Sciatic nerve (tissue), 2 donors: ENCODE measurements at places on chromosomes 5 and 9.
A peak's percentile ranks its signal among the peaks of the same experiment; 100 is the strongest.

DNA sequence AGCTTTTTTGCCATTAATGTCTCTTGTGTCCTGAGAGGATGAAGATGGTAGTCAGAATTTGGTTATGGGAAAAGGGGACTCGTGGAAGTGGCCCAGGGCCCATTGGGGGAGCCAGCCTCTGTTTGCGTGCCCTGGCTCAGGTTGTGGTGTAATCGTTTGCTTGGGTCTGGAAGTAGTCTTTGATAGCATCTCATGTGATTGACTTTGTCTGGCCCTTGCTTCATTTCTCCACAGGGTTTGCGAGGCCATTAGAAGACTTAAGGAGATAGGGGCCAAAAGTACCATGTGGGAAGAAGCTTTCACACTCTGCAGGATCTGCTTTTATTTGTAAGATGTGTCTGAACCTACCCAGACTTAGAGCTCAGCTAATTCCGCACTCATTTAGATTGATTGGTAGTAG is 114.5 kb downstream of the FGF1 start:
- DNase-seq = no peak

GRCh38 chr9:87422999-87423398 is 74.7 kb upstream of the DAPK1 start:
- DNase-seq = no peak

DNA sequence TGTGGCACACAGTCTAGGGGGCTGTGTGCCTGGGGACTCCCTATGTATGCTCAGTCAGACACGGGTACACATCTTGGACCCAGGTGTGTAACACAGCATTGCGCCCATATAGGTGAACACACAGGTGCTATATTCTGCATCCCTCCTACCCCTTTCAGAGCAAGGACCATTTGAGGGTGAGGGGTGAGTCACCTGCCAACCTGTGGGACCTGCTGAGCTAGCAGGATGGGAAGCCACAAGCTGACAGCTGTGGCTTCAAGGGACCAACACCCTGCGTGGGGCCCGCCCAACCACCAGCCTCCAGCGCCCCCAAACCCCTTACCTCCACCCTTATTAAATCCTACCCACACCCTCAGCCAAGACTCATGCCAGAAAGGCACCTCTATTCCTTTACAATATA is 14.6 kb upstream of the AQP7 start:
- DNase-seq = no peak

- no peak for DNase-seq
These were observed 59.8 kb downstream of the CPLANE1 start for GRCh38 chr5:37189355-37189754.

DNA sequence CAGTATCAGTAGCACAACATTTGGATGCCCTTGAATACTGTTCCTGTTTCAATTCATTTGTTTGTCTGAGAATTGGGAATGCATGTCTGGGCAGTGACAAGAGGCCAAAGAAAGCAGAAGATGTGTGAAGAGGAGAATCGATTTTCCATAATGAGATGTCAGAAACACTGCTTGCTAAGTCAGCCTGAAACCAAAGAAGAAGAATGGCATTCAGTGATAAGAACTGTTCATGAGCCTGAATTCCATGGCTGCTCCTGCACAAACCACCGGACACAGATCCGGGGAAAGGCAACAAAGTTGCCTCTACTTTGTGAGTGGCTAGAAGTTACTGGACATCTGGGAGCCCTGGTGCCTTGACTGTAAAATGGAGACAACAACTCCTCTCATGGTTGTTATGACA is 207.2 kb upstream of the RASEF start:
- DNase-seq = no peak

GRCh38 chr5:82320966-82321365 is 42.8 kb upstream of the RPS23 start:
- no peak for DNase-seq

DNA sequence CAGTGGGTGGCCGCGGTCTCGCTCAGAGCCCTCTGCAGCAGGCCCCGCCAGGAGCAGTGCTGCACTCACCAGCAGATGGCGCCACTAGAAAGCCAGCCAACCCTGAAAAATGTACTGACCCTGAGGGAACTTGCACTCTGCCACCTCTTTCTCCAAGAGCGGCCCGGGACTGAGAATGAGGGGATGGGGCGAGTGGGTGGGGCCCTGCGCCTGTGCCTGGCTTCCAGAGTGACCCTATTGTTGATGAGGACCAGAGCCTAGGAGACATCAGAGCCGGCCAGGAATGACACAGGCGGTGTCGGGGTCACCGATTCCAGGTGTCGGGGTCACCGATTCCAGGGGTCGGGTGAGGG is 2.9 kb upstream of the IL17B start:
- peak; percentile 91 for DNase-seq

DNA sequence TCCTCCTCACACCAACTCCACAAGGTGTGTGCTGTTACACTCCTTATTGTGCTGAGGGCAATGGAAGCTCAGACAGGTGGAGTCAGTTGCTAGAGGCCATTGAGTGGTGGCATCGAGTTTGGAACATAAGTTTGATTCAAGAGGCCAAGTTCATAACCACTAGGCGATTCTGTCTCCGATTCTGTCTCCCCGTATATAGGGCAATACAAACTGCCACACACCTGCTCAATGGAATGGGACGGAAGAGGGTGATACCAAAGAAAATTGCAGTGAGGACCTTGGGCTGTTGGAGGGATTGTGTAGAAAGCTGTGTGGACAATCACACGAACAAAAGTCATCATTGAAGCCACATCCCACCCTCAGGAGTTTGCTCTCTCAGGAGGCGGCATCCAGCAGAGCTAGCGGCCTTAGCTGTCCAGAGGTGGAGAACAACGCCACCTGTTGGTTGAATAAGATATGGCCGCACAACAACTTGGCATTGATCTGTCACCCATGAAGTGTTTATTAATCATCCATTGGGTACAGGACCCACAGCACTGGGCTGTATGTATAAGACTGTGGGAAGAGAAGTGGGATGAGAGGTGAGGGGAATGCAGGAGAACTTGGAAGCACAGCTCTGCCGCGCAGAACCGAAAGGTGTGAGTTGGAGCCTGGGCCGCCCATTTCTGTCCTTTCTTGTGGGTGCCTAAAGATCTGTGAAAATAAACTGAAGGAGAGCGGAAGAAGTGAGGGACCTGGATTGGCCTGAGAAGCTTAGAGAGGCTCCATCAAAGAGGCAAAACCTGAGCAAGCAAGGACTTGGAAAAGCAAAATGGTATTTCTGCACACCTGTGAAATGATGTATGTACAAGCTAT is 16.1 kb upstream of the NEUROG1 start:
- DNase-seq = peak; percentile 79

DNA sequence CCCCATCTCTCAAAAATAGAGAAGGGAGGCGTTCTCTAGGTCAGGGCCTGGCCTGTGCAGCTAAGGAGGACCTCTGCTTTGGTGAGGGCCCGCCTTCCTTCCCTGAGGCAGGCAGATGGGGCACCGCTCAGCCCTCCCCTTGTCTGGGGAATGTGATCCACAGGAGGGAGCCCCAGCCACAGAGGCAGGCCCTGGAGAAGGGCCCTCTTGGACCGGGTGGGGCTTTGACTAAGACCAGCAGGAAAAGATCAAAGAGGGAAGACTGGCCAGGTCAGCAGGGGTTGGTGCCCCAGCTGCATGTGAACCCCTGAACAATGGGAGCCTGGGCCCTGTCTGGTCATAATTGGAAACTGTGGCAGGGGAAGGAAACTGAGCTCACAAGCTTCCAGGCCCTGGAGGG is 21.9 kb downstream of the PTPA start:
- DNase-seq = peak; percentile 57

GRCh38 chr5:66875315-66875714 is 279.1 kb downstream of the MAST4 start:
- DNase-seq = no peak

DNA sequence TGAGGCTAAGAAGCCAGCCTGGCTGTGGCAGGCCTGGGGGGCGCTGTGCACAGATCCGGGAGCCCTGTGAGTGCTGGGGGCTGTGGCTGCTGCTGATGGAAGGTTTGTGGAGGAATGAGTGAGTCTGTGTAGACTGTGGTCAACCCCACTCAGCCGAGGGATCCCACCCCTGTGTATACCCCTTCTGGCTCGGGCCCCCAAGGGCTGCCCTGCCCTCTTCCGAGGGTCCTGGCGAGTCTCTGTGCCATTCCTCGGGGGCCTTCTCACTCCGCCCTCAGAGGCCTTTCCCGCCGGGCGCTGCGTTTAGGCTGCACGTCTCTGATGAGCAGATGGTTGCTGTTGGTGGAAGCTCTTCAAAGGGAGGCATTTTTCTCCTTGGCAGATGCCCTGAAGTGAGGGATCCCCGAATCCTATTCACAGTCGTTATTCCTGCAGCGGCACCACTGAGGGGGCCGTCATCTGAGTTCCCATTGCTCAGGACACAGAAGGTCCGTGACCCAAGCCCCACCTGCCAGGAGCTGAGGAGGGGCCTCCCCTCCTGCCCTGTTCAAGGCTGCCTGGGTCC is 94.1 kb downstream of the RXRA start:
- DNase-seq = no peak

DNA sequence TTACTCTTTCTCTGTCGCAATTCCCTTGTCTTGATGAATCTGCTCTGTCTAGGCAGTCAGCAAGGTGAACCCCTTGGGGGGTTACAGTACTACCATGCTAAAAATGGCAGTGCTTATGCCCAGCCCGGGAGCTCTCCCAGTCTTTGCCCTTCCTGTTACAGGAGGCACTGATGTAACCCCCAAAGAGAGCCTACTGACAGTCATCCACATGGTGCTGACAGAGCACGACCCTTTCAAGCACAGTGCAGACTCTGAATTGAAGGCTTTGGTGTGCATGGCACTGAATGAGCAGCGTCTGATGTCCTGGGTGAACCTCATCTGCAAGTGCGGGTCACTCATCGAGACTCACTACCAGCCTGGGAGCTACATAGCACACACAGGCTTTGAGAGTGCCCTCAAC is 34.5 kb upstream of the SLC36A2 start:
- DNase-seq = no peak

DNA sequence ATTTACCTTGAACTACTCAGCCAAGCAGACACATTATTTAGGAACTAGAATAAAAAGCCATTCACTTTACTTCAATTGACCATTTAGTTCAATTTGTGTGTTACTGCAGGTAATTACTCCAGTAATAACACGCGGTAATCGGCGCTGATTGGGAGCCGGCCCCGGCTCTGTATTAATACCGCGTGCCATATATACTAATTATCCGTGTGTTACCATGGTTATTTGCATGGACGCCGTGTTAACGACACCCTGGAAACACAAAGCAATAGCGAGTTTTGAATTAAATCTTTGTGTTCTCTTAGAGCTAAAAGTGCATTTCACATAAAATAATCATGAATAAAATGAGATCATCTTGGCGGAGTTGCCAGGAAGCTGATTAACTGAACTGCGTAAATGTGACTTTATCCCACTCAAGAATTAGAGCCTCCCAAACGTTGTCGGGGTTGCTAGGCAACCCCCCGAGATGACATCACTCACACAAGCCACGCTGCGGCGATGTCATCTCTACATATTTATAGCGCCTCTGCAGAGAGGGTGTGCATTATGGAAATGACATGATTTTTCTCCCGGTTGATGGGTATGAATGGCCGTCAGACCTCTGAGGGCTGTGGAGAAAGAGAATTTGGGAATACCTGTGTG is 41.4 kb upstream of the RNU6ATAC start:
- DNase-seq = peak; percentile 84

GRCh38 chr9:93035106-93035660 is 23.3 kb upstream of the SUSD3 start:
- DNase-seq = no peak

GRCh38 chr5:13448843-13449242 is 495.6 kb downstream of the DNAH5 start:
- no peak for DNase-seq

DNA sequence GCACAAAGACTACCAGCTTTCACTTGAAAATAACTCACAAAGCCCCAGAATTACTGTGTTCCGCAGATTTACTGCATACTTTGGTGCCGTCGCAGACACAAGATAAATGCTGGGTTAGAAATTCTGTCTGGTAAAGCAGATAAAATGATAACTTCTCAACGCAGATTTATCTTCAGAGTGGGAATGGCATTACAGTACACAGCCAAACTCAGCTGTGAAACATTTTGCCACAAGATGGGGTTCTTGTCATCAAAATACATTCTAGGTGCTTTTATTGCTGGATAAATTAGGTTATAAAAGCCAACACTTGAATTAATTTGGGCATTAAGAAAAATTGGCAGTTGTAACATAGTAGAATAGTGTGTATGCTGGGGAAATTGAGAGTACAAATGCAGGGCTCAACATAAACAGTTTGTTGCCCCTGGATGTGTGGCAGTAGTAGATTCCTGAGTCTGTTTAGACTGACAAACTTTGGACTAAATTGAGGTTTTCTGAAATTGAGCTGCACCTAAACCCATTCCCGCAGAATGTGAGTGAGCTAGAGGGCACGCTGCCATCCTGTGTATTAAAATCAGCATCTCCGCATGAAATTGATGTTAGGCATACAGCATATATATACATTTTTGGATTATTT is 61.1 kb downstream of the LMNB1 start:
- DNase-seq = no peak

GRCh38 chr5:16736158-16736995 is 119.6 kb upstream of the RETREG1 start:
- no peak for DNase-seq

DNA sequence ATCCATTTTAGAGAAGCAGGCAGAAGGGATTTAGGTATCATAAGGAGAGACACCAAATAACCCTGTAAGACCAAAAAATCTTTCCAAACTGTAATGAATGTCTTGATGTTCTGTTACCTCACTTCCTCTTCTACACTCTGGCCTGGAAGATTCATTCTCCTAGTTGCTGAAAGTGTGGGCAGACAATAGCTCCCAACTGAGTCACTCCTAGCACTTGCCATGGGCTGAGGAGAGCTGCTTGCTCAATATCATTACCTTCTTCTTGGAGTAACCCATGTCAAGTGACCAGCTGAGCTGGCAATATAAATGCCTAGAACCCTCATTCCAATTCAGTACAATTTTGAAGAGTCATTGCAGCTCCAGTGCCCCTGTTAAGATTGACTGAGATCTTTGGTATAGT is 1985.5 kb upstream of the CDH6 start:
- no peak for DNase-seq

- DNase-seq = peak; percentile 19
These were observed 9.9 kb upstream of the HMCN2 start for GRCh38 chr9:130255631-130256134.

GRCh38 chr9:126532489-126532888 is 81.2 kb upstream of the LMX1B start:
- no peak for DNase-seq

GRCh38 chr9:124088476-124088837 is 76.9 kb downstream of the LHX2 start:
- DNase-seq = no peak

DNA sequence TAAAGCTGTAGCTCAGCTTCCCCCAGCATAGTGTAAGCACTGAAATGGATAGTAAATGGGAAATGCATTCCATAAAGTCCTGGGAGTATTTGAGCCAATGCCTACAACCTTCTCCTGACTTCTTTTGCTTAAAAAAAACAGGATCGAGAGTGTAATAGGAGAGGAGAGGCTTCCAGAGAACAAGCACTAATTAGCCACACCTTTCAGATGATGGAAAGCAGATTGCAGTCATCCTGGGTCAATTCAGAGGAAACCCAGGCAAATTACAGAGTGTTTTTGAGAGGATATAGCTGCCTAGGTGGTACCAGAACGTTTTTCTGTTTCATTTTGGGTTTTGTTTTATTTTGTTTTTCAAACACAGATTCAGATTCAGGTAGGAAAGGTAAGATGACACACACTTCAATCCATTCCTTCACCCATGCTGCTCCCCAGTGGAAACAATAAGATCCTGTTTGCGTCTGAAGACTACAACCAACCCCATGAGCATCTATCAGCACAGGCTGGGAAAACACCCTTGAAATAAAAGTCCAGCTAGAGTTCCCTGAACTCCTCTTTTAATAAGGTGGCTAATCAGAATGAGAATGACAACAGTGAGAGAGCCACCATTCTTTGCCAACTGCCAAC is 95.6 kb downstream of the RFK start:
- no peak for DNase-seq

- DNase-seq = no peak
These were observed 5.6 kb downstream of the C5orf24 start for GRCh38 chr5:134851307-134851923.
